ENCODE measurements at places on chromosomes 7 and 10.

DNA sequence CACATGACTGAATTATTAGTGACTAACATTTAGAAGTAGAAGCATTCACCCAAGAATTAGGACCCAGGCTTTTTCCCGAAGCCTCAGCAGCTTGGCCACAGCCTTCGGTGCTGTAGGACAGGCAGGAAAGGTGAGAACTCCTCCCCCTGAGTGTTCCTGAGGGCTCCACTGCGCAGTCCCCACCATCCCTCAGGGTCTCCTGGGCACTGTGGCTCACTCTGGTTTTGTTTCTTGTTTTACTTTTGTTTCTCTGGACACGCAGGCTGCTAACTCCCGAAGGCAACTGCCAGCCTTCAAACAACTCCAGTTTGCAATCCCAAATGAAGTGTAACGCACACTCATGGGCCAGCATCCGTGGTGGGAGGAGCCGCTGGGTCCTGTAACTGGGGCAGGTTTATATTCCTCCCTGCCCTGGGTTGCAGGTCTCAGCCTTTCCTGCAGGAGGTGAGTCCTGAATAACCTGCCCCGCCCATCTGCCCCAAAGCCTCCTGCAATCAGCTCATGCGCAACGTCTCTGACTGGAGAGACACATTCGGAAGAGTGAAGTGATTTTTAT lies 492.9 kb downstream of the PTPRN2 start:
- DNase-seq: no peak

DNA sequence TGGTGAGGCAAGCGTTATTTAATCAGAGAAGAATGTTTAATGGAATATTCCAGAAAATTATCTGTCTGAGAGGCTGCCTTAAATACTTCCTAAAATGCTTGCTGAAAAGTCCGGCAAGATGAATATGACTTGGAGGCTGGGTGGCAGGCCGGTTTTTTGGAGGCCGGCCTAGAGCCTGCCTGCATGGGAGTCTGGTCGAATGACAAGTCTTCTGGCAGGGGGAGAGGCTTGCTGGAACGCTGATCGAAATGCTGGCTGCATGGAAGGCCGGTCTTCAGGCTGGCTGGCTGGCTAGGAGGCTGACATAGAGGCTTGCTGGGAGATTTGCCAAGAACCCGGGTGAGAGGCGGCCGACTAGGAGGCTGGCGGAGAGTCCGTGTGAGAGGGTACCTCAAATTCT lies 135.7 kb downstream of the OR13A1 start:
- no peak for DNase-seq

GRCh38 chr10:86938260-86938659 lies 19.2 kb downstream of the MMRN2 start:
- no peak for DNase-seq

DNA sequence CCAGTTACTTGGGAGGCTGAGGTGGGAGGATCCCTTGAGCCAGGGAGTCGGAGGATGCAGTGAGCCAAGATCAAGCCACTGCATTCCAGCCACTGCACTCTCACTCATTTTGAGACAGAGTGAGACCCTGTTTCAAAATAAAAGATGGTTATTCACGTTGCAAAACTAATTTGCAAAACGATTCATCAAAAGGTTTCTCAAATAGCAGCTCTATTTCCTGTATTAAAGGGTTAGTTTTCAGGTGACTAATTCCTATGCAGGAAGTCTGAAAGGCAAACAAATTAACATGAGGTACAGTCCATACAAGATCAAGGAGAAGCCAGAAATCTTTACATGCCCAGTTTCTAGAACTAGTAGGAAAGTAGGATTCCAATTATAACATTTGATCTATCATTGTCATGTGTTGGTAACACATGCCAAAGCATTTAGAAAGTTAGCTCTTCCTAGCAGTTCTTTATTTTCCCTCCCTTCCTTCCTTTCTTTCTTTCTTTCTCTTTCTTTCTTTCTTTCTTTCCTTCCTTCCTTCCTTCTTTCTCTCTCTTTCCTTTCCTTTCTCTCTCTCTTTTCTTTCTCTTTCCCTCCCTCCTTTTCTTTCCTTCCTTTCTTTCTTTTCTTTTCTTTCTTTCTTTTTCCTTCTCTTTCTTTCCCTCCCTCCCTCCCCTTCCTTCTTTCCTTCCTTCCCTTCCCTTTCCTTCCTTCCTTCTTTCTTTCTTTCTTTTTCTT lies 49.3 kb downstream of the DENND2A start:
- no peak for DNase-seq

- DNase-seq: no peak
Measured at GRCh38 chr10:95350830-95351228, 60.0 kb upstream of the PDLIM1 start.

GRCh38 chr10:51788273-51788672 lies 88.9 kb upstream of the CSTF2T start:
- DNase-seq: no peak

GRCh38 chr7:121992068-121992467 lies 119.1 kb downstream of the PTPRZ1 start:
- DNase-seq: no peak

GRCh38 chr7:82677493-82677892 lies 233.9 kb upstream of the CACNA2D1 start:
- no peak for DNase-seq

DNA sequence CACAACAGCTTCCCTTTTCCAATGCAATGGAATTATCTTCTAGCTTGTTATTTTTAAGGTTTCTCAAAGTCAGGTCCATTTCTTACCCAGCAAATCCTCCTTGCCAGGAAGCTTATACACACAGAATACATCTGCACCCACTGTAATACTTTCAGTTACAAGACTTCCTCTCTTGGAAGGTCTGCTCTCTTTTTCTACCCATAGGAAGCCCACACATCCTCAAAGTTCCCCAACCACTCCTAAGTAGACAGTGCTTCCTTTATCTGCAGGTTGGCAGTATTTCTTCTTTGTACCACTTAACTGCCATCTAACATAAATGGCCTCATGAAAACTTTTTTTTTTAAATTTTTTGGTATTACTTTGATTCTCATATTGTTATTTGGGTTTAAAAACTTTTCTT lies 155.6 kb downstream of the TAX1BP1 start:
- DNase-seq: no peak

GRCh38 chr10:15572531-15573045 lies 147.1 kb downstream of the ITGA8 start:
- DNase-seq: no peak

GRCh38 chr10:34171957-34172527 lies 643.1 kb downstream of the PARD3 start:
- DNase-seq: no peak

- DNase-seq: no peak
Measured at GRCh38 chr7:92626281-92626809, 36.2 kb upstream of the FAM133B start.

DNA sequence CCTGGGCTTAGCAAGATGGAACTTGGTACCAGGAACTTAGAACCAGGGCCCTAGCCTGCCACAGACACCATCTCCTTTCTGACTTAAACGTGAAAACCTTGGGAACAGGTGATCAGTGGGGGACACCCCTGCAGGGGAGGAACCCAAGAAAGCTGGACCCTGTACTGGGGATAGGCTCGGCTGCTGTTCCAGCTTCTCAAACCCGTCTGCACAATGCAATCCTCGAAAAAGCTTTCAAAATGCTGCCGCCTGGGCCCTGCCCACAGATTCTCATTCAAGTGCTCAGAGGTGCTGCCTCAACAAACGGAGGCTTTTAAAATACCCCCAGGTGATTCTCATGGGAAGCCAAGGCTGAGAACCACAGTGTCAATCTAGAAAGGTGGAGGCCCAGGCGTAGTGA lies 169.7 kb downstream of the ARHGAP21 start:
- DNase-seq: no peak

- DNase-seq: no peak
Measured at GRCh38 chr7:100493476-100494264, 9.9 kb downstream of the NYAP1 start.

DNA sequence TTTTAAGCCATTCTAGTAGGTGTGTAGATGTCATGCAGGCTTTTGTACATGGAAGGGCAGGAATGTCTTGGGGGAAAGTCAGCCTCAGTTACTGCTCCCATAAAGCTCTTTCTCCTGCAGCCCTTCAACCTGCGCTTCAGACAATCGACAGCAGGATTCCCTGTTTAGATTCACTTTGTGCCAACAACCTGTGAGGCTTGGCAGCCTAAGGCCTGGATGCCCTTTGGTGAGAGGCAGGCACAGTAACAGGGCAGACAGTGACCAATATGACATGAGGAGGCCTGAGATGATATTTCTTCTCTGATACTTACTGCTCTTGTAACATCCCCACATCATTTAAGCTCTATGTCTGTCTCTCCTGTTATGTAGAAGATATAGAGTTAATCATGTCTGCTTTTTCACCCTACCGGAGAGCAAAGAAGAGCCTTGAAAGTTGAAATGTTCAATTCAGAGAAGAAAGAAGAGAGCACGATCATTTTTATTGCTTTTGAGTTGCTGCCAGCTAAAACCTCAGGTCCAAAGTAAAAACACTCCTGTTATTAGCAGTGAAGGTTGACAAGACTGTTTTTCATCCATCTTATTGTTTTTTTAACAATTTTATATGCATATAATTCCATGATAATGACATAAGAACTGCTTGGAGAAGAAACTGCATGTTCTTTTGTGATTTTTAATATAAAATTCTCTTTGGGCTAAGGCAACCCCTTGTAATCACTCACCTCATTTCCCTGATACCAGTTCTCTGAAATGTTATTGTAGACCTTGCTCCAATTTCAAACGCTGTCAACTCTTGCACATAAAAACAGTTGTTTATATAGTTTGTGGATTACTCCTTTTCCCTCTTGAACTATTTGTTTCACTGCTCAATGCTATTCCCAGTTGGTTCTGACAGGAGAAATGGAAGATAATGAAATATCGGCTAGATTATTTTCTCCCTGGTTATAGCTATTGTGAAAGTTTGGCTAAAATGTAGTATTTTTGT lies 140.9 kb downstream of the GALNT17 start:
- no peak for DNase-seq

DNA sequence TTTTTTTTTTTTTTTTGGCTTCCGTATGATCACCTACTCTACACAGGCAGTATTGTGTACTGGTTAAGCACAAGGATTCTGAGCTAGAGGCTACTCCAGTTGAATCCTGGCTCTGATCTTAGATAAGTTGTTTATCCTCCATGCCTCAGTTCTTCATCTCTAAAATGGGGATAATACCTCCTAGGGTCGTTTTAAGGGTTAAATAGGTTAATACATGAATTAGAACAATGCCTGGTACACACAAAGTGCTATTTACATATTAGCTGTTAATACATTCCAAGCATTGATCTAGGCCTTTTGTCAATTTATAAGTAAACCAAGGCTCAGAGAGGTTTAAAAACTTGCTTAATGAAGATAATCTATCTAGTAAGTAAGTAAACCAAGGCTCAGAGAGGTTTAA lies 59.0 kb downstream of the ST7 start:
- no peak for DNase-seq

DNA sequence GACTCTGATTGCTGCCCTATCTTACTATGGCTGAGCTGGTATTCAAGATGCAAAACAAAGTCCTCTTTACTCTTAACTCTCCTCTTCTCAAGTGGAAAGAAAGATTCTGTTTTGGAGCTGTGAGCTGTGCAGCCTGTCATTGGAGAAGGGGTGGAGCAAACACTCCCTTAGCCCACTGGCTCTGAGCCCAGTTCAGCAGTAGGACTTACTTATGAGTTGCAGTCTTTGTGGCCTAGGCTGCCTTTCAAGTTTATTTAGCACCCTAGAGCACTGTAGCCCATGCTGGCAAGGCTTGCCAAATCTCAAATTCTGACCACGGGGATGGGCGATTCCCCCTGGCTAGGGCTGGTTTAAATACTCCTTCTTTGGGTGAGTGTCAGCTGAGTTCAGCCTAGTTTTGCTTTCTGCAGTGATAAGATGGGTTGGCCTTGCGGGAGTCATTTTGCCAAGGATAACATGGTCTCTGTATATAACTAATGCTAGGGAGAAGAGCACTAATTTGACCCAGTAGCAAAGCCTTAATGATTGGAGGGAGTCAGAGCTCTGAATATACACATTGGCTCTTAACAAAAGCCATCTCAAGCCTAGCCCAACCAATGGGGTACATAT lies 110.2 kb downstream of the MYO3A start:
- DNase-seq: no peak

DNA sequence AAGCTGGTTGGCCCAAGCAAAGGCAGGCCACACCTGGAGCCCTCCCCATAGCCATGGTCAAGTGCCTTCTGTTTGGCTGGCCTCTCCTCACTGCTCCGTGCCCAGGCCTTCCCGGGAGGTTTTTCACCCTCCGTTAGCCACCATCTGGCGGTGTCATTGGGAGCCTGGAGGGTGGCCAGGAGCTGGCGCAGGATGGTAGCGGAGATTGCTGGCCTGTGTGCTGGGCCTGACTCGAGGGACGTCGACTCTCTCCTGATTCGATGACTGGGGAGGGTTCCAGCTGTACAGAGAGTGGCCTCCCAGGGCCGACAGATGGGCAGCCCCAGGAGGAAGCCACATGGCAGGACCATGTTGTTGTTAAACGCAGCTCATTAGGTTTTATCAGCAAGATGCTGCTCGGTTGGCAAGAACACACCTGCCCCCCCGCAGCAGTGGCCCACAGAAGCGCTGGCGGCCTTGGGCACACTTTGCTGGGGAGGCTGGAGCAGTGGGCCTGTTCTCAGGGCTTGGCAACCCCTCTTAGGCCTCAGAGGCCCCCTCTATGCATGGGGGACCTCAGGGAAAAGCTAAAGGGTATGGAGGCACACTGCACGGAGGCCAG lies 64.0 kb upstream of the CACUL1 start:
- DNase-seq: no peak

DNA sequence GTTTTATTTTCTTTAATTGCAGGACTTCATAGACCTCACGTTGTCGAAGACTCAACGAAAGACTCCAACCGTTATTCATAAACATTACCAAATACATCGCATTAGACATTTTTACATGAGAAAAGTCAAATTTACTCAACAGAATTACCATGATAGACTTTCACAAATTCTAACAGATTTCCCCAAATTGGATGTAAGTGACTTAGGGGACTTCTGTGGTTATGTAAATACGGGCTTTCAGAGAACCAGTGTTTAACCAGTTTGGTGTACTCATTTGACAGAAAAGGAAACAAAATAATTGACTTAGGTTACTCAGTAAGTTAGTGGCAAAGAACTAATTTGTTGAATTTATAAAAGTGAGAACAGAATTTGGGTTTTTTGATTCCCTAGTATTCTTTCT lies 4.2 kb downstream of the GTPBP4 start:
- DNase-seq: no peak

DNA sequence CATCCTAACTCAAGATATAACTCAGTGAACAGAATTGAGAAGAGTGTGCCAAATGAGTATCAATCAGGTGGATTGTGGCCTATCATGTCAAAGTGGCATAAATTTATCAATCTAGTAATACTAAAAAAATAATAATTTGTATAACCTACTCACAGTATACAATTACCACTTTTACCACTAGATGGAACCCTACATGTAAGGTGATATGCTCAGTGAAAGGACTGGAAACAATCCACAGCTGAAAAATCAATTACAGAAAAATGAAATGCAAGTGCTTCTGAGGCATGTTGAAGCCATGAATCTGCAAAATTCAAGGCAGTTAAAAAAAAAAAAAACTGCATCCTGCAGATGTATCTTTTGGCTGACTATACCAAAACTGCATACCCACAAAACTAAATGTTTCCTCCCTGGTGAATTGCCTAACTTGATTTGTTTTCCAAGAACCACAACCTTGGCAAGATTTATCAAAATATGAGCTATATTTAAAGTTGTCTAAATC lies 13.9 kb downstream of the ARHGAP19 start:
- no peak for DNase-seq

All from progenitor cell of endocrine pancreas (in vitro differentiated cells).